ENCODE measurements at places on chromosomes 2 and 18.

DNA sequence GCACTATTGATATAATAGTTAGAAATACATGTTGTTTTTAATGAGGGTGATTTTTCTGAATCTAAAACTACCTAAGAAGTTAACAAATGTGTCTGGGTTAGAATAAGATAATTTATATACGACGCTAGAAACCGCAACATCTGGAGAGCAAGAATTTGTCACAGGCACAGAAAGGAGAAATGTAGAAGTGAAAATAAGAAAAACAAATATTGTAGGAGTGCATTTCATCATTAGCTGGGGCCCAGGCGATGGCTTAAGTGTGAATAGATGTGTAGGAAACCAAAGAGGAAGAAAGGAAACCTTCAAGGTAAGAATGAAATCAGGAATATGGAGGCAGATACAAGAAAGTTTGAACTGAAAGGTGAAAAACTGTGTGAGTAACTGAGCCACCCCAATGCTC, 90.3 kb downstream of the LRP2 start:
- no peak for DNase-seq

DNA sequence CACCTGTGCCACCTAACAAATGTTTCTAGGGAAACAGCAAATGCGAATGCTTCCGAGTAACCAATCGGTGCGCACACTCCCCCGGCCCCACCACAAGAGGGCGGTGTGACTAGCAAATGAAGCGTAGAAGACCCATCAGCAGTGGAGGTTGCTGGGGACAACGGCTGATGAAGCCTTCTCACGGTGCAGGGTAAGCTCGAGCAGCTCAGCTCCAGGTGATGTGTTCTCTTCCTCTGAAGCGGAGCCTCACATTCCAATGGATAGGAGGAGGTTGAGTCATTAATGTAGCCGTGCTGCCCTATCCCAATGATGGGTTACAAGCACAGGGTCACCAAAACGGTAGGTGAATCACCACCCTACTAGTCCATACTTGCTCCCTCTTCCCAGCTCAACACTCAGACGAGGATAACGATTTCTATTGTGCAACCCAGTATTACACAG, 127.6 kb upstream of the TWIST2 start:
- DNase-seq = peak; percentile 68

DNA sequence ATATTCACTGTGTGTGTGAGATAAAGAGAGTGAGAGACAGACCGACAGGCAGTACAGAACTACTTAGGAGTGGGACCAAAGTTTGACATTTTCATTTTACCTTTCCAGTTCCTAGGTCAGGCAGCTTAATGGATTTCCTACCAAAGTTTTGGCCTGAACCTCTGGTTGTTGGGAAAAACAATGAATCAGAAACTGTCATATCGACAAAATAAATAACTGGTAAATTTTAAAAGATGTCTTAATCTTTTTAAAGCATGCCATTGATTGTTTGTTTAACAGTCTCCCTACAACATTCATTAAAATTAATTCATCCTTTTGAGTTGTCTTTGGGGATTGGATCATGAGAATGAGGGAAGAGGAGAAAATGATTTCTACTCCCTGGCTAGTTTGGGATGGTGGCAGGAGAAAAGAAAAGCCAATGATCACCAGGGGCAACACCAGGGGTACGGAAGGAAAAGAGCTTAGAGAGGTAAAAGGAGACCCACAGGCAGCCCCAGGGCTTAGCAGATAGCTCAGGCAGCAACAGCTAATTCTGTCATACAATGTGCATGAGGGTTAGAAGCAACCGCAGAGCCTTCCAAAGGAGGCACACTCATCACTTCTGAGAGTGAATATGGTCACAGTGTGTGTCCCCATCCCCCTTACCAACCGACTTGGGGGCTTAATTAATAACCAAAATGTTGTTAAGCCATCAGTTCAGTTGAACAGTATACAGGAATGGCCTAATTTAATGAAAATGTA, 98.5 kb downstream of the CCDC141 start:
- no peak for DNase-seq

DNA sequence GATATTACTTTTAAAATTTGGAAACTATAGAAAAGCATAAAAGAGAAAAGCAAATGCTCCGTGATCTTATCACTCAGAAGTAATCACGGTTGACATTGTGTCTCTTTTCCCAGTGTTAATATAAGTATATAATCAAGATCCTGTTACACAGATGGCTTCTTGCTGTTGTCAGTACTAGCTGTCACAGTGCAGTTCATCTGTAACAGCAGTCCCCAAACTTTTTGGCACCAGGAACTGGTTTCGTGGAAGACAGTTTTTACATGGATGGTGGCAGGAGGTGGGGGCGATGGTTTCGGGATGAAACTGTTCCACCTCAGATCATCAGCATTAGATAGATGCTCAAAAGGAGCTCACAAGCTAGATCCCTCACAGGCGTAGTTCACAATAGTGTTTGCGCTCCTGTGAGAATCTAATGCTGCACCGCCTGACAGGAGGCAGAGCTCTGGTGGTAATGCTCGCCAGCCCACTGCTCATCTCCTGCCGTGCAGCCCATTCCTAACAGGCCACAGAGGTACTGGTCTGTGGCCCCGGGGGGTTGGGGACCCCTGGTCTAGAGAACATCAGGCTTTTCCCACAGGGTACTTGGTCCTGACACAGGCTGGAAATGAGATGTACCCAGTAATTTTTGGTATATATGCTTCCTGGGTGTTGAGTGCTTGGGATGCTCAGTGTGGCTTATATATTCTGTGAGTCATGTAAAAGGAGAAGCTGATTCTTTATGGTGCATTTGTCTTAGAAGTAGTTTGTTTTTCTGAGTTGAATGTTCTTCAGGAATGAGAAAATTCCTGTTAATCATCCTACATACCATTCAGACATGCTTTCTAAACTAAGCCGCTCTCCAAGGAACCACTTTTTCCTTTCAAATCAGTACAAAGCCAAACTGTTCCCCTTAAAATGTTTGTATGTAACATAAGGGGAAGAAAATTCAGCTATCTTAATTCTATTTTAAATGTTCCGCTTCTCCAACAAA, 121.8 kb downstream of the NCK2 start:
- DNase-seq = no peak

DNA sequence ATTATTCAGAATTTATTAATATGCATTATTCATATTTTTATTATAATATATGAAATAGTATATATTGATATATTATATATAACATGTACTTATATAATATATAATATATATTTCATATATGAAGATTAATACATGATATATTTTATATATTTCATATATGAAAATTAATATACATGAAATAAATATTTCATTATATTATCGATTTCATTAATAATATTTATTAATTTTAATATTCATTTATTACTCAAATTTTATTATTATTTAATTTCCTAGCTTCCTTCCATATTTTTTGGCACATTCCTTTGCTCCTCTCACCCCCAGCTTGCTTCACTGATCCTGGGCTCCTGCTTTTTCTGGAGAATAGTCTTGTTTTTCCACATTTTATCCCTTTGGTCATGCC, 29.7 kb downstream of the CD8B2 start:
- no peak for DNase-seq

GRCh38 chr2:28316546-28317335, 75.9 kb upstream of the FOSL2 start:
- DNase-seq = no peak

Measured in SK-MEL-5 (cell line).